Activated CD8-positive, alpha-beta T cell treated with anti-CD3 and anti-CD28 coated beads, Interleukin-2, amount 10 ng/mL, durations not matched to agents 7 days and 5 days (primary cell): ENCODE measurements at places on chromosomes 6 and 20. TPM values are rescaled to one million over a fixed set of nuclear protein-coding genes. Genes with fewer than 3 reads are reported as not detected.
A peak's percentile ranks its signal among the peaks of the same experiment; 100 is the strongest.

DNA sequence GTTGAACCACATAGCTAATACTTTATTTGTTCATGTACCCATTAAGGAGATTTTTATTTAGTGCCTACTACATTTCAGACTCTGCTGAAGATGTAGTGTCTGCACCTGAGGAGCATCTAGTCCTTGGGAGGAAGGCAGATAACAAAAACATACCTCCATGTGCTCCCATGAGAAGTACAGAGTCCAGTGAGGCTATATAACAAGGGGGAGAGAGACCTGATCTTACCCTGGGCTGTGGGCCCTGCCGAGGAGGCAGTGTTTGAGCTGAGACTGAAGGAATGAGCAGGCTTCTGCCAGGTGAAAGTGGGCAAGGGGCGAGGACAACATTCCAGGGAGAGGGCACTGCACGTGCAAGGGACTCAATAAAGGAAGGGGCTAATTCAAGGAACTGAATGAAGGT, 12.1 kb downstream of the MANBAL start:
- no peak overlapping the region for H3K4me3 ChIP-seq
- no peaks in the 10 kb centered on the region for H3K27me3 ChIP-seq
- H3K4me1 ChIP-seq: peaks cover 12% of the 10 kb centered on the region
- DNase-seq: no peak
- H3K27ac ChIP-seq: no peak overlapping the region

DNA sequence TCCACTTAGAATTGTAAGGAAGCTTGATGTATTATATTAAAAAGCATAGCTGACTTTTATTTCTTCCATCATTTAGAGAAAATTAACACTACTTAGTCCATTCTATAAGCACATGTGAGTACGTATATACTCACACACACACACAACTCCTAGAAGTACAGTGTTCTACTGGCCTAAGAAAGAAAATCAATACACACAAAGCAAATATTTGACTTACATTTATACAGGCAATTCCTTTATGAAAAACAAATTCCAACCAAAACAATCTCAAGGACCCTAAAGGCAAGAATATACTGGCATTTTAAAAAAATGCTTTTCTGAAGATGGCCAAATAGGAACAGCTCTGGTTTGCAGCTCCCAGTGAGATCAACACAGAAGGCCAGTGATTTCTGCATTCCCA, 71.9 kb downstream of the NRSN1 start:
- no peak for DNase-seq
- H3K4me1 ChIP-seq: no peaks in the 10 kb centered on the region
- H3K36me3 ChIP-seq: no peaks in the 10 kb centered on the region
- H3K27ac ChIP-seq: no peak overlapping the region
- peaks cover 10% of the 10 kb centered on the region for H3K27me3 ChIP-seq
- H3K4me3 ChIP-seq: no peak overlapping the region

DNA sequence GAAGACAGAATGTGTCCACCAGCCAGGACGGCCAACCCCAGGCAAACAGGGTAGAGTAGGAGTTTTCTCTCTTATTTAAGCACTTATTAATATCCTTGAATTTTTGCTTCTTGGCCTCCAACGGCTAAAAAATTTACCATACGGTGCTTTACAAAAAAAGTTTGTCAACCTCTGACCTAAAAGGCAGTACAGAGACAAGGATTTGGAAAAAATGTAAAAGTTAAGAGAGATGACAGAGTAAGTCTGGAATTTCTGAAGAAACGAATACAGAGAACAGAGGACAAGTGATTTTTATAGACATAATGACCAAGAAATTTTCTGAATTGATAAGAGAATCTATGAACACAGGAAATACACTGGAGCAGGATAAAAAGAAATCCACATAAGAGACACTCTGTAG, 10.2 kb downstream of the OSER1 start:
- H3K27ac ChIP-seq: peak overlapping the region; percentile 36
- no peaks in the 10 kb centered on the region for H3K27me3 ChIP-seq
- no peak for DNase-seq
- H3K36me3 ChIP-seq: peaks cover 71% of the 10 kb centered on the region
- H3K4me1 ChIP-seq: peaks cover 44% of the 10 kb centered on the region

The COL11A2 gene
- total RNA-seq: 0.83 TPM
